ENCODE measurements at places on chromosomes 4 and X. TPM values are rescaled to one million over a fixed set of nuclear protein-coding genes. Genes with fewer than 3 reads are reported as not detected.

DNA sequence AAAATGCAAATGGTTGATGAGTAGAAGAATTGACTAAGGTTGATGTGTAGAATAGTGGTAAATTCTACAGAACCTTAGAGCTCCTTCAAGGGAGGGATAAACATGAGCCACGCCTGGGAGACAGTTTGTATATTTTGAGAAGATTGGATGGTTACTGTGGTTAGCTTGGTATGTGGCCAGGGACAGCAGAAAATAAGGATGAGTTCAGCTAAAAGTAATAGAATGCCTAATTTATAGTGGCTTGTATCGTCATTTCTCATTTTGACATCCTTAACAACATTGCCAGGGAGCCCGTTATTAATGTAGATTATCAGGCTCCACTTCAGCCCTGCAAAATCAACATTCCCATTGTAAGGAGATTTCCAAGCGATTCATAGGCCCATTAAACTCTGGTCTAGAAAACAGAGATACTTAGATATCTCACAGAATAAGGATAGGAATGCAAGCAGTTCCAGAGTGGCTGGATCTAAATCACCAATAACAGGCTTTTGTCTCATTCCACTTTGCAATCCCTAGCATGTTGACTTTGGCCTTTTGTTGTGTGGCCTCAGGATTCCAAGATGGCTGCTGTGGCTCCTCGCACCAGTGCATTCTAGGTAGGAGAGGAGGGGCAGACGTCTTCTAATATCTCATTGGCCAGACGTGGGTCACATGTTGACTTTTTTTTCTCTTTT is 6.4 kb upstream of the PTTG2 start:
- H3K4me3 ChIP-seq: no peak overlapping the region
- no peaks in the 10 kb centered on the region for H3K27me3 ChIP-seq
- peaks cover 27% of the 10 kb centered on the region for H3K36me3 ChIP-seq
- H3K27ac ChIP-seq: no peak overlapping the region
- peaks cover 9% of the 10 kb centered on the region for H3K4me1 ChIP-seq

GRCh38 chr4:168453146-168453545 is 27.1 kb downstream of the DDX60L start:
- DNase-seq: no peak
- H3K27me3 ChIP-seq: no peaks in the 10 kb centered on the region
- H3K4me1 ChIP-seq: peaks cover 32% of the 10 kb centered on the region
- no peak overlapping the region for H3K4me3 ChIP-seq

- no peaks in the 10 kb centered on the region for H3K36me3 ChIP-seq
- H3K4me1 ChIP-seq: no peaks in the 10 kb centered on the region
- DNase-seq: no peak
- H3K27me3 ChIP-seq: no peaks in the 10 kb centered on the region
- no peak overlapping the region for H3K4me3 ChIP-seq
These were observed 106.8 kb upstream of the FAM47A start for GRCh38 chrX:34238896-34239295.

DNA sequence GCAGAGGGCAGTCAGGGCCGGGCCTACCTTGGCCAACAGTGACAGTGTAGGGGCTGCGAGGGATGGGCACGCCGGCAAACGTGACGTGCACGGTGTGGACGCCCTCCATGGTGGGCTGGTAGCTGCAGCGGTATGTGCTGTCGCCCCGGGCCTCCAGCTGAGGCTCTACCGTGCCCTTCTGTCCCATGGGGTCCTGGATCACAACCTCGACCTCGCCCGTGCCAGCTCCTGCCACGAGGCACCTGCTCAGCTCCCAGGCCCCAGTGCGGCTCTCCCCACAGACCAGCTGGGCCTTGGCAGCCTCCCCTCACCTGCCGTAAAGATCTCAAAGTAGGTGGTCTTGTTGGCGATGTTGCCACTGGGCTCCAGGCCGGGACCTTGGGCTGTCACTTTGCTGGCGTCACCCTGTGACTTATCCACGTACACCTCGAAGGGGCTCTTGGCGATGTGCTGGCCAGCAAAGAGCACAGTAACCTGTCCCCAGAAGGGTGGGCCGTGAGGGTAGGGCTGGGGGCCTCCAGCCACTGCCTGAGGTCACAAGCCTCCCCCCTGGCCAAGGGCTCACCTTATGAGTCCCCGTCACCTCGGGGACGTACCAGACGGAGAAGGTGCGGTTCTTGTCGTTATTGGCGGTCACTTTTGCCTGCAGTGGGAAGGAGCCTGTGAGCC is 8.3 kb downstream of the FLNA start:
- no peaks in the 10 kb centered on the region for H3K27me3 ChIP-seq
- H3K36me3 ChIP-seq: peaks cover 25% of the 10 kb centered on the region
- no peak for DNase-seq
- H3K4me1 ChIP-seq: peaks cover 8% of the 10 kb centered on the region
- H3K4me3 ChIP-seq: no peak overlapping the region

- no peak for DNase-seq
- no peak overlapping the region for H3K27ac ChIP-seq
- H3K4me3 ChIP-seq: no peak overlapping the region
- H3K27me3 ChIP-seq: peaks cover 3% of the 10 kb centered on the region
- no peaks in the 10 kb centered on the region for H3K4me1 ChIP-seq
These were observed 63.6 kb upstream of the UGT2B15 start for GRCh38 chr4:68734095-68734494.

DNA sequence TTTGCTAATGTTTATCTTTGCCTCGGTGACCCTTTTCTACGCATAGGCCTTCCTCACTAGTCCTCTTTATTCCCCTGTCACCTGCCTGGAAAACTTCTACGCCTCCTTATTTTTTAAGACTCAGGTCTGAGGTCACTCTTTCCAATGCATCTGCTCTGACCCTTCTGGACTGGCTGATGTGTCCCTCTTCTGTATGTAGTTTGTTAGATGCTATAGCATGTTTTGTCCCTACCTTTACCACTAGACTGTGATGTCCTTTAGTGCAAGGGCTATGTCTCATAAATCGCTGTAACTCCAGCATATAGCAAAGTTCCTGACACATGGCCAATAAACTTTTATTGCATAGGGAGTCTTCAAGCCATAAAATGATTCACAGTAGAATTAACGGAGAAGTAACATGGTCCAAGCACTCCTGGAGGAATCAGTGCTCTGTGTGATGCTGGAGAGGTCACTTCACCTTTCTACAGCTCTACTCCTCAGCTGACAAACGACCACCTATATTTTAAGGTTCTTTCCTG is 872.5 kb upstream of the SLIT2 start:
- H3K36me3 ChIP-seq: no peaks in the 10 kb centered on the region
- H3K27ac ChIP-seq: no peak overlapping the region
- no peak overlapping the region for H3K4me3 ChIP-seq

- no peak overlapping the region for H3K27ac ChIP-seq
- no peak overlapping the region for H3K4me3 ChIP-seq
- H3K36me3 ChIP-seq: no peaks in the 10 kb centered on the region
These were observed 990.2 kb downstream of the STPG2 start for GRCh38 chr4:97153042-97153441.

DNA sequence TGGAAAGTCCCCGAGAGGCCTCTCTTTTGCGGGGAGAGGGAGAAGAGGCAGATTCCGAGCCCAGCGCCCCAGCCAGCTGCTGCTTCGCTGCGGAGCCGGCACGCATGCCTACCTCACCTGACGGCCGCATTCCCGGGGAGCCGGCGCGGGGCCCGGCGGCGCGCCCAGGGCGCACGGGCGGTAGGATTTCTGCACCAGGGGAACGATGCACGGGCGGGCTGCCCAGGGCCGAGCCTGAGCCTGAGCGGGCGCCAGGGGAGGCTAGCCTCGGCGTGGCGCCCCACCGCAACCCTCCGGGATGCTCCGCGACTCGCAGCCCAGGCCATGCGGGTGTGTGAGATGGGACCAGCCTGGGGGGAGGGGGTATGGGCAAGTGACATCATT is 81.3 kb upstream of the SCML1 start:
- H3K4me1 ChIP-seq: peaks cover 27% of the 10 kb centered on the region
- H3K4me3 ChIP-seq: peak overlapping the region; percentile 93
- peak; percentile 8 for DNase-seq
- H3K27me3 ChIP-seq: peaks cover 9% of the 10 kb centered on the region
- H3K36me3 ChIP-seq: peaks cover 17% of the 10 kb centered on the region

- no peaks in the 10 kb centered on the region for H3K27me3 ChIP-seq
- H3K4me3 ChIP-seq: no peak overlapping the region
- H3K36me3 ChIP-seq: peaks cover 14% of the 10 kb centered on the region
These were observed 13.1 kb downstream of the ZMAT1 start for GRCh38 chrX:101918751-101919150.

DNA sequence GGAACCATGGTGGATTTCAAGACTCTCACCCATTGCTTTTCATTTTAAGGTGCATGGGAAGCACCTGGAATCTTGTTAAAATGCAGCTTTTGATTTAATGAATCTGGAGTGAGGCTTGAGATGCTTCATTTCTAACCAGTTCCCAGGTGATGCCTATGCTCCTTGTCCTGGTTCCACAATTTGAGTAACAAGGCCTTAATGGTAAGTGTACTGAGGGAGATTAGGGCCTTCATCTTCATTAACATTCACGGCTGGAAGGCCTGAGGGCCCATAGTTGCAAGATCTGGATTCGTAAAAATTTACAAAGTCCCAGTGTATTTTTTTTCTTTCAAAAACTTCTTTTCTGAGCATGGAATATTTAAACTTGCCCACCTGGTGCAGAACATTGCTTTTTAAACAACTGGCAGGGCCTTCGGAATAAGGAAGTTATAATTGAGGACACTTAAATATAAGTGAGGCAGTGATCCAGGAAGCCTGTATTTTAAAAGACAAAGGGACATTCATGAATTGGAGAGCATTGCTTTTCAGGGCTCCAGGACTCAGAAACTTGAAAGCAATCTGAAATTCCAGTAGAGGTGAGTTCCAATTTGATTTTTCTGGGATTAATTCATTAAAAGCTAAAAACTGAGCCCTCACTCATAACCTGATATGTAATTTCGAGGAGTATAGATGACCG is 77.8 kb downstream of the NPNT start:
- no peaks in the 10 kb centered on the region for H3K36me3 ChIP-seq
- DNase-seq: no peak
- no peak overlapping the region for H3K27ac ChIP-seq
- no peak overlapping the region for H3K4me3 ChIP-seq

- H3K4me1 ChIP-seq: no peaks in the 10 kb centered on the region
- H3K4me3 ChIP-seq: no peak overlapping the region
- no peaks in the 10 kb centered on the region for H3K27me3 ChIP-seq
- DNase-seq: no peak
- no peaks in the 10 kb centered on the region for H3K36me3 ChIP-seq
These were observed 328.2 kb downstream of the DKK2 start for GRCh38 chr4:106707776-106708463.

GRCh38 chrX:19758539-19758938 is 128.9 kb downstream of the SH3KBP1 start:
- no peak overlapping the region for H3K4me3 ChIP-seq
- no peaks in the 10 kb centered on the region for H3K27me3 ChIP-seq
- peaks cover 32% of the 10 kb centered on the region for H3K36me3 ChIP-seq
- peaks cover 54% of the 10 kb centered on the region for H3K4me1 ChIP-seq

GRCh38 chr4:53507671-53508286 is 83.5 kb downstream of the LNX1 start:
- H3K4me1 ChIP-seq: no peaks in the 10 kb centered on the region
- peaks cover 9% of the 10 kb centered on the region for H3K27me3 ChIP-seq
- no peak for DNase-seq
- no peak overlapping the region for H3K27ac ChIP-seq
- H3K36me3 ChIP-seq: no peaks in the 10 kb centered on the region

DNA sequence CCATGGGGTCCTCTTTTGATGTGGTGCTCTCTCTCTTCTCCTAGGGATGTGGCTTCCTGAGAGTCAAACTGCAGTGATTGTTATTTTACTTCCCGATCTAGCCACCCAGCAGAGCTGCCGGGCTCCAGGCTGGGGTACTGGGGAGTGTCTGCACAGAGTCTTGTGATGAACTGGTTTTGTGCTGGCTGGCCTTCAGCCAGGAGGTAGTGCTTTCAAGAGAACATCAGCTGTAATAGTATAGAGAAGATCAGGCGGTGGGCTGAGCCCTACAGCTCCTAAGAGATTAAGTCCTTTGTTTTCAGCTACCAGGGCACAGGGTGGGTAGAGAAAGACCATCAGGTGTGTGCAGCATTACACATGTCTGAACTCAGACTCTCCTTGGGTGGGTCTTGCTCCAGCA is 59.0 kb upstream of the AGTR2 start:
- no peaks in the 10 kb centered on the region for H3K27me3 ChIP-seq
- H3K36me3 ChIP-seq: no peaks in the 10 kb centered on the region
- H3K27ac ChIP-seq: no peak overlapping the region
- no peak for DNase-seq

DNA sequence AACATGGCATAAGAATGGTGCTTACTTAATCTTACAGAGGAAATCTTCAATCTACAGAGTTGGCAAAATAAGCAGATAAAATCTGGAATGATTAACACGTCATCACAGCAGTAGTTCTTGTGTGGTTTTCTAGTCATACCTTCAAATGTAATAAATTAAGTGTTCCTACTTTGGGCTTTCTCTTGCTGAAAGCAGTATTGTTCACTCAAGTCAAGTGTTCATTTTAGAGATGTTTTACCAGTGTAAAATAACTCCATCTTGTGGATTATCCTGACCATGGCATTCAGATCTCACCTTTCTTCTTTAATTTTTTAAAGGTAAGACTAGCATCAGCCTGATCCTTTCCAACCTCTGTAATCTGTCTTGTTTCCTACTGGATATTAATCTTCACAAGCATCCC is 72.9 kb downstream of the ADAMTS3 start:
- no peaks in the 10 kb centered on the region for H3K36me3 ChIP-seq
- no peak overlapping the region for H3K4me3 ChIP-seq
- no peak for DNase-seq
- no peak overlapping the region for H3K27ac ChIP-seq
- no peaks in the 10 kb centered on the region for H3K27me3 ChIP-seq

DNA sequence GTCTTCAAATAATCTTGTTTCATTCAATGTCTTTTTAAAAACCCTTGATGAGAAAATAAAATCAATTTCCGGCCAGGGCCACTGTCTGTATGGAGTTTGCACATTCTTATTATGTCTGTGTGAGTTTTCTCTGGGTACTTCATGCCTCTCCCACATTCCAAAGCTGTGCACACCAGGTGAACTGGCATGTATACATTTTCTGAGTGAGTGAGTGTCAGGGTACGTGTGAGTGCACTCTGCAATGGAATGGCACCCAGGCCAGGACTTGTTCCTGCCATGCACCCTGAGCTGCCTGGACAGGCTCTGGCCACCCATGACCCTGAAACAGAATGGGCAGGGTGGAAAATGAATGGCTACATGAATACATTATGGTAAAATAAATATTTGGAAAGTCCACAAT is 61.3 kb downstream of the UBE2NL start:
- DNase-seq: no peak
- no peak overlapping the region for H3K4me3 ChIP-seq
- no peak overlapping the region for H3K27ac ChIP-seq
- no peaks in the 10 kb centered on the region for H3K36me3 ChIP-seq
- H3K27me3 ChIP-seq: no peaks in the 10 kb centered on the region

DNA sequence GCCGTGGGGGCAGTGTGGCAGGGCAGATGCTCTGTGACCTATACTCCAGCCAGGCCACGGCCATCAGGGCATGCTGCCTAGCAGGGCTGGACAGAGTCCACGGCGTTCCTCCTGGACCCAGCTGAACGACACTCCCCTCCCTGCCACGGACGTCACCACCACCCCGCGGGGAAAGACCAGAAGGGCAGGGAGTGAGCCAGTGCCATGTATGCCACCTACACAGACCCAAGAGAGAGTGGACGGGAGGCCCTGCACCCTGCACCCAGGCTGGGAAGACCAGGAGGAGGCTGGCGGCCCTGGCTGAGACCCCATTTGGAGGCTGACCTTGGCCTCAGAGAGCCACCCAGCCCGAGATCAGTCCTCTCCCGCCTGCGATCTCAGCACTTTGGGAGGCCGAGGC is 101.9 kb downstream of the FAM53A start:
- no peak for DNase-seq
- no peaks in the 10 kb centered on the region for H3K36me3 ChIP-seq
- no peaks in the 10 kb centered on the region for H3K4me1 ChIP-seq
- no peak overlapping the region for H3K27ac ChIP-seq

The HSD17B11 gene
- 18.2 TPM for total RNA-seq

The GK2 gene
- not detected for total RNA-seq

The NKX1-1 gene
- total RNA-seq: not detected

The TCEAL6 gene
- not detected for total RNA-seq

The EMD gene
- 110 TPM for total RNA-seq

The BRS3 gene
- total RNA-seq: not detected

Measured in activated naive CD8-positive, alpha-beta T cell treated with anti-CD3 and anti-CD28 coated beads for 36 hours (primary cell).